ENCODE measurements at places on chromosomes 2 and 18.

- no peak overlapping the region for H3K4me3 ChIP-seq
- no peak overlapping the region for H3K27ac ChIP-seq
- no peaks in the 10 kb centered on the region for H3K36me3 ChIP-seq
- no peaks in the 10 kb centered on the region for H3K27me3 ChIP-seq
- no peak for DNase-seq
Observed at GRCh38 chr18:73110307-73110706, 242.5 kb upstream of the NETO1 start.

DNA sequence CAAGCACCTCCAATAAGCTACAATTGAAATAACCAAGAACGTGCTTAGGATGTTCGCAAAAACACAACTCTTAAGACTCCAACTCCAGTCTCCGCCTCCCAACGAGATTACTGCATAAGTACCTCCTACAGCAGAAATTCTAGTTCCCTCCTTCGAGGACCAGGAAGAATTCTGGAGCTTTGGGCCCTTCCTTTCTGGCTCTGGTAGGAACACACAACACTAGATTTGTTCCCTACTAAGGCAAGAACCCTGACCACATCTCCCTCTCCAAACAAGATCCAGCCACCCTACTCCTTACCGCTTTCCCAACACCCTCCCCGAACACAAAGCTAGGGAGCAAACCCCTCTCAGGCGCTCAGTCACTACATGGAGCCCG, 721 bp downstream of the ADAM17 start:
- peak overlapping the region; percentile 83 for H3K4me3 ChIP-seq
- H3K36me3 ChIP-seq = peaks cover 2% of the 10 kb centered on the region
- peaks cover 80% of the 10 kb centered on the region for H3K4me1 ChIP-seq
- H3K27me3 ChIP-seq = no peaks in the 10 kb centered on the region

- DNase-seq = no peak
- H3K27ac ChIP-seq = no peak overlapping the region
- no peak overlapping the region for H3K4me3 ChIP-seq
- H3K36me3 ChIP-seq = no peaks in the 10 kb centered on the region
- no peaks in the 10 kb centered on the region for H3K4me1 ChIP-seq
Observed at GRCh38 chr2:154704991-154705390, 6.5 kb downstream of the KCNJ3 start.

- no peaks in the 10 kb centered on the region for H3K36me3 ChIP-seq
- H3K27me3 ChIP-seq = no peaks in the 10 kb centered on the region
- no peak for DNase-seq
- H3K27ac ChIP-seq = no peak overlapping the region
Observed at GRCh38 chr2:529424-529823, 147.8 kb downstream of the TMEM18 start.

DNA sequence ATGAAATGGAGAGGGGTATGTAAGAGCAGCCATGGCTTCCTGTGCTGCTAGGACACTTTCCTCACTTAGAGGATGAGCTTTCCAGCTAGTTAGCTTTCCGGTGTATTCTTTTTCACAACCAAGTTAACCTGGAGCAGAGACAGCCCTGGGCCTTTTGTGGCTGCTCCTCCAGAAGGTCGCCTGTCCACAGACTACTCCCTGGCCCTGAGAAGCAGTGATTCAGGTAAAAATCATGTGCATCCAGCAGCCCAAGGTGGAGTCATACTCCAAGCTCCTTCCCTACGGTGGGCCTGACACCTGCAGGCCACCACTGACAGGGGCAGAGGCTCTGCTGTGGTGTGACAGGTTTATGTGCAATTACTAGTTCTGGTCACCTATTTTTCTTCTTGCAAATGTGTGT, 187.2 kb downstream of the ANKRD30B start:
- no peak overlapping the region for H3K4me3 ChIP-seq
- no peaks in the 10 kb centered on the region for H3K4me1 ChIP-seq
- DNase-seq = peak; percentile 5
- no peaks in the 10 kb centered on the region for H3K36me3 ChIP-seq
- H3K27ac ChIP-seq = no peak overlapping the region

GRCh38 chr2:32863326-32863725, 83.4 kb upstream of the LTBP1 start:
- H3K36me3 ChIP-seq = no peaks in the 10 kb centered on the region
- H3K27me3 ChIP-seq = no peaks in the 10 kb centered on the region
- H3K4me1 ChIP-seq = peaks cover 35% of the 10 kb centered on the region
- H3K4me3 ChIP-seq = no peak overlapping the region
- DNase-seq = no peak

DNA sequence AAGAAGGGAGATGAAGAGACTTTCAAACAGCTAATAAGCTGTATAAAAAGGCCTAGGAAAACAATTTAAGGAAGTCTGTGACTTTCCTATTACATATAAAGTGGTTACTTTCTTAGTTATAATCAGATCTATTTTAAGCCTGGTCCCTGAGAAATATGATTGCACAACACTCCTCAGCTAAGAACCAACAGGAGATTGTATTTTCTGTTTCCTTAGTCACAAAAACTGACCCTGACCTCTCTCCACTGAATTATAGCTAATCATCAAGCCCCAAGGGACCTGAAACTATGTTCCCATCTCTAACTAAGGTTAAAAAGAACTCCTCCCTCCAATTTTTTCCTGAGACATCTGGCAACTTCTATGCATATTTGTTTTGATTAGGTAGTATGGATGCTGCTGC, 106.9 kb downstream of the ROCK1 start:
- no peak overlapping the region for H3K4me3 ChIP-seq
- H3K27ac ChIP-seq = no peak overlapping the region
- no peaks in the 10 kb centered on the region for H3K27me3 ChIP-seq
- H3K36me3 ChIP-seq = no peaks in the 10 kb centered on the region
